G401 (cell line): ENCODE measurements at places on chromosomes 1 and 21. TPM values are rescaled to one million over a fixed set of nuclear protein-coding genes. Genes with fewer than 3 reads are reported as not detected.

GRCh38 chr1:157577420-157577819, 20.5 kb downstream of the FCRL4 start:
- DNase-seq = no peak

DNA sequence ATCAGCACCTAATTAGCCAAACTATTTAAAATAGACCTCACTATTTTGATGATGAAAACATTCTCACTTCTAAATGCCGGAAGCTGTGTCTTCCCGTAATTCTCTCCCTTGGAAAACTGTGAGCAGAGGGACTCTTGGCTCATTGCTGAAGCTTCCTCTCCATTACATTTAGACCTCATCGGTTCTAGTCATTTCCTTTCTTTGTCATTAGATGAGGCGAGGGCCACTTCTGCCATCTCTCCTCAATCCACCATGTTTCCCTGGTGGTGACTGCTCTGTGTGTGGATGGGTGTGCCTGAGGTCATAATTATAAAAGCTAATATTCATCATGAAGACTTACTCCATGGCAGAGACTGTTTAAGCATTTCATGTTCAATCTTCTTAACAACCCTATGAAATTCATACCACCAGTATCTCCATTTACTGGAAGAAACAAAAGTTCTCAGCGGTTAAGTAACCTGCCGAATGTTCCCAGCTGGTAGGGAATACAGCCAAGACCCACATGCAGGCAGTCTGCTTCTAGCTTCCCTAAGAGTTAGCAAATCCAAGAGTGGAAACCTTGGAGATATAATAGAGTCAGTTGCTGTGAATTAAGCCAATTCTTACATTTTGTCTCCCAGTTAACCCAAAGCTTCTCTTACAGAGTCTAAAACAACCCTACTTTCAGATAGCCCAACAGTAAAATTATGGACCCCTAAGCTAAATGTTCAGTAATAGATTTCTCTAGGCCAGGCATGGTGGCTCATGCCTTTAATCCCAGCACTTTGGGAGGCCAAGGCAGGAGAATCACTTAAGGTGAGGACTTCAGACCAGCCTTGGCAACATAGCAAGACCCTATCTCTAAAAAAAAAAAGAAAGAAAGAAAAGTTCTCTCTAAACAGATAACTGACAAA, 156.2 kb downstream of the ZBTB18 start:
- DNase-seq = peak; percentile 83

DNA sequence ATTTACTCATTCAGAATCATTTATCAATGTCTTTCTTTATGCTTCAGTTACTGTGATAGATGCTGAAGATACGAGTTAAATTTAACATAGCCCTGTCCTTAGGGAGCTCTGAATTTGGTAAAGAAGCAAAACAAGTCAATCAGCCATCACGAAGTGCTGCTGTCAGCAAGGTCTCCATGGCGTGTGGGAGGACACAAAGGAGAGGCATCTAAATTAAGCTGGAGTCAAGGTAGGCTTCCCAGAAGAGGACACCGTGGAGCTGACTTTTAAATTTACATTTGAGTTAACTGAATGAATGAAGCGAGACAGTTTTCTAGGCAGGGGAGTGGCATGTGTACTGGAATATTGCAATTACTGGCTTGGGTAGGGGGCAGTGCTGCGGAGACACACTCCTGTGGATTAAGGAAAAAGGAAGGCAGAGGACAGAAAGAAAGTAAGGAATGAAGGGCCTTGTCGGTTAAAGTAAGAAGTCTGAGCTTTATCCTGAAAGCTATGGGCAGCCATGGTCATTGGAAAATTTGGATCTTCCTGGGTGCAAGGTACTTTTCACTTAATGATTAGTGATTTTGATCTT, 41.3 kb upstream of the C1orf87 start:
- no peak for DNase-seq

Gene ATP1A2
- not detected in 2 replicates for total RNA-seq

DNA sequence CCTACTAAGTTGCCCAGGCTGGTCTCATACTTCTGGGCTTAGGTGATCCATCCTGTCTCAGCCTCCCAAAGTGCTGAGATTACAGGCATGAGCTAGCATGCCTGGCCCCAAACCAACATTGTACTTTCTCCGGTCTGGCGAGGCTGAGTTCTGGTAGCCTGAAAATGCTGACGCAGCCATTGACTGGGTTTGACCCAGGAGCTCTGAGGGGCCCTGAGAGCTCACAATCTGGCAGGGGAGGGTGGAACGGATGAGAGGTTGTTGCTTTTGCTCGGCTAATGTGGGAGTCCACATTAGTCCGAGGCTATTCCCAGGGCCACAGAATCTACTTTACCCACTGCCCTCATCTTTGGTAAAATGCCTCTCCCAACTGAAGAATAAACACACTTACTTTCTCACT, 35.1 kb upstream of the PARP1 start:
- no peak for DNase-seq

- no peak for DNase-seq
These were observed 35.7 kb downstream of the TENT5C start for GRCh38 chr1:117641536-117641935.

DNA sequence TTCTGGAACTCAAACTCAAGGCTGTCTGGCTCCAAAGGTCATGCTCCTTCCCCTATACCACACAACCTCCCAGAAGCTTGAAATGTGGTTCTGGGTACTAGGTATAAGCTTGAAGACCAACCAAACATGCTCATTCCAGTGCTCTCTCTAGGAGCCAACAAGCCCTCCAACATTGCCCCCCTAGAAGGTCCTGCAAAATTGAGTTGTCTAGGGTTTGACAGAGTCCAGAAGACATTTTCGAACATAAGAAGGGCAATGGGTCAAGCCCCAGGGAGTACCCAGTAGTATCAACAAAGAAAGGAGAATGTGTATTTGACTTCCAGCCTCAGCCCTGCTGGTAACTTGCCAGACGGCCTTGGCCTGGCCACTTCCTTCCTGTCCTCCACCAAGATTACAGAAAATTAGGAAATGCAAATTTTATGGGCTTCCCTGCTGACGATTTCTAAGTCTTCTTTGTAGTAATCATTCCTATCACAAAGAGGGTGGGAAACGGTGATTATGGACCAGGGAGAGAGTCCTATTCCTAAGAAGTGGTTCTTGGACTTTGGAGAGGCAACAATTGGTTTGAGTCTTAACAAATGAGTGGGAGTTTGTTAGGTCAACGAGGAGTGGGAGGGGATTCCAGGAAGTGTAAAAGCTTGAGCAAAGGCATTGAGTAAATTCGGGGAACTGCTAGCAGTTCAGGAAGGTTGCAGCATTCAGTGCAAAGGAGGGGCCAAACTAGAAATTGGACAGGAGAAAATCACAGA, 18.7 kb upstream of the SLAMF1 start:
- DNase-seq = no peak

GRCh38 chr1:38727684-38728584, 131.6 kb downstream of the RRAGC start:
- peak; percentile 4 for DNase-seq

Gene OR2T2
- total RNA-seq = not detected in 2 replicates

Gene OR2T29
- not detected in 2 replicates for total RNA-seq

Gene CYP4X1
- not detected in 2 replicates for total RNA-seq

DNA sequence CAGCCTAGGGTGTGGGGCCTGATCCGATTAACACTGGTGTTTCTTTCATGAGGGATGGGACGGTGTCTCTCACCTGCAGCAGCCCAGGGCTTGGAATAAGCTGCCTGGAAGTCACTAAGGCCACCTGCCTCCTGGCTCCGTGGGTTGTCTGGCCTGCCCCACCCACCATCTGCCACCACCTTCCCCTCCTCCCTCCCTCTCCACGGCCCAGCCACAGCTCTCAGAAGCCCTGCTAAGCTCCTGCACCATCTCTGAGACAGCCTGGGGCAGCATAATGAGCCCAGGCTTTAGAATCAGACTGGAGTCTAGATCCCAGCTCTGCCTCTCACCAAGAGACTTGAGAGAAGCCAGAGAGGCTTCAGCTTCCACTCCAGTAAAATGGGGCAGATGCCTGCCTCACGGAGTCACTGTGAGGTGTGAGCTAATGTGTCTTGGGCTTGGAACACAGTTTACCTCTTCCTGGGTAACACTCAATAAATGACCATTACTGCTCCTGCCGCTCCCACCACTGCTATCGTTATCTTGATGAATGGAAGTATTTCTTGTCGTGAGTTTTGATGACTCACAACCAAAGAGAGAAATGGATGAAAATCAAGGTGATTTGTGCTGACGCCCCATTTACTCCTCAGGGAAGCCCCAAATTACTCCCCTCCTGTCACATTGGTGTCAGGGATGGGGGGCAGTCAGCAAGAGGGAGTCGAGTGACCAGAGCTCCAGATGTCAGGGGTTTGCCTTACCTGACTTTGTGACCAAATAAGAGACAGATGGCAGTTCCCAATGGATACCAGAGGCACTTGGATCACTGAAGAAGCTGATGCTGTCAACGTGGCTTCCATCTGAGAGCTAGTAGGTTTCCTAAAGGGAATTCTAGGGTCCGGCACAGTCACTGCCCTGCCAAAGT, 23.5 kb upstream of the C1QA start:
- peak; percentile 73 for DNase-seq

Gene MOV10
- 61.1 and 73.7 TPM in 2 replicates for total RNA-seq

Gene MRAP
- total RNA-seq = not detected in 2 replicates
